NCI-H1092 (cell line): ENCODE measurements at places on chromosomes 1 and 21.

- DNase-seq: no peak
These were observed 41.8 kb downstream of the SELENOF start for GRCh38 chr1:86872086-86872485.

DNA sequence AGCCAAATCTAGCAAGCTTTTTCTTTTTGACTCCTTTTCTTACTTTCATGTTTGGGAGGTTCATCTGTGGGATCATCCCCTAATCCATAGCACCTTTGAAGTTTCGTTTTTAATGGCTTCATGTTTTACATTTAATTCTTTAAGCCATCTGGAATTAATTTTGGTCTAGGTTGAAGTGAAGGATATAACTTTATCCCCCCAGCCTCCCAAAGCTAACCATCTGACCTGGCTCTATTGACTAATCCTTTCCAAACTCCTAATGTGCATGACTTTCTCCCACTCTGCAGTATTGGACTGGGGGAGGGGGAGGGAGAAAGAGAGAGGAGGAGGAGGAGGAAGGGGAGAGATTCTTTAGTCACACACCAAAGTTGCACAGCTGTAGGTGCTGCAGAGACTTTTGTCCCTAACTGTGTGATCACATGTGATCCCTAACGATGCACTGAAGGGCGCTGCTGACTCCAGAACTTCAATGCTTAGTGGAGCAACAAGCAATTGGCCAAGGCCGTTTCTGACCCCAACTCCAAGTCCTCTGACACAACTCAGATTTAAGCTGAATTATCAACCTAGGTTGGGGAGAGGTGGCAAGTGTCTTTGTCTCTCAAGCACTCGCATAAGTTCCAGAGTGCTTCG lies 191.6 kb downstream of the HUNK start:
- no peak for DNase-seq

DNA sequence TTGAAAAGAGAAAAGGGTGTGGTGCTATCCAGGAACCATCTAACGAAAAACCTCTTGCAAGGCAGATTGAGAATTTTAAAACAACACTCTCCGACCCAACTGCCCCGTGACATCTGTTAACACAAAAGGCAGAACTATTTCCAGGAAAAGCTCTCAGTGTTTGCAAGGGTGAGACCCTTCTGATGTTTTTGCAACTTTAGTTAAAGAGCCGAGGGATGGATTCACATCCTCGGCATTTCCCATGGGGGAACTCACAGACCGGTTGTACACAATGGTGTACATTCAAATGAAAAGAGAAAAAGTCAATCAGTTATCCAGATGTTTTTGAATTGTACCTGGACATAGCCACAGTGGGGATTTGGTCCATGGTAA lies 120.0 kb downstream of the NGF start:
- DNase-seq: no peak

DNA sequence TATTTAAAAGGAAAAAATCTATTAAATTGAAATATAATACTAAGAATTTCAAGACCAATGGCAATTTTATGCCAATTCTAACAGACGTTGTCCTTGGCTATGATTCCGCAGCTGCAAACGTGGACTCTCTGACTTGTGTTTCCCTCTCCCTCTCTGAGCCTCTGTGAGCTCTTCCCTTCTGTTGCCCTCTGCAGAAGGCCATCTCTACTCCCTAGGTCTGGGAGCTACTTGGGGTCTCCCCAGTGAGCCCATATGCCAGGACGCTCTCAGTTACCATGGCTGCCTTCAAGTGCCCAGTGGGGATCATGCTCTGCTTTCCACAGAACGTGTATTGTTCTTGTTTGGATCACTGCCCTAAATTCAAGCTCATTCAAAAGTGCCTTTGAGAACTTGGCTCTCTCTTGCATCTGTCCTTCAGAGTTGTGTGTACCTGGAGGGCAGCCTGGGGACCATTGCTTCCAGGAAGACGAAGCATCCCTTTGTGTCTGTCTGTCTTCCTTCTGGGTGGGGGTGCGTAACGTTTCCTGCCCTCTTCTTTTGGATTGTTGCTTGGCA lies 97.5 kb upstream of the TSPAN2 start:
- peak; percentile 41 for DNase-seq

GRCh38 chr1:241972703-241973369 lies 15.3 kb downstream of the BECN2 start:
- DNase-seq: no peak

- DNase-seq: no peak
These were observed 50.1 kb downstream of the COQ8A start for GRCh38 chr1:226990133-226990716.

- no peak for DNase-seq
These were observed at the start of gene SH2D2A for GRCh38 chr1:156816561-156817328. TSS of gene SH2D2A (minus strand) at chr1:156816848. CDS start at chr1:156816708, 140 bp downstream.

DNA sequence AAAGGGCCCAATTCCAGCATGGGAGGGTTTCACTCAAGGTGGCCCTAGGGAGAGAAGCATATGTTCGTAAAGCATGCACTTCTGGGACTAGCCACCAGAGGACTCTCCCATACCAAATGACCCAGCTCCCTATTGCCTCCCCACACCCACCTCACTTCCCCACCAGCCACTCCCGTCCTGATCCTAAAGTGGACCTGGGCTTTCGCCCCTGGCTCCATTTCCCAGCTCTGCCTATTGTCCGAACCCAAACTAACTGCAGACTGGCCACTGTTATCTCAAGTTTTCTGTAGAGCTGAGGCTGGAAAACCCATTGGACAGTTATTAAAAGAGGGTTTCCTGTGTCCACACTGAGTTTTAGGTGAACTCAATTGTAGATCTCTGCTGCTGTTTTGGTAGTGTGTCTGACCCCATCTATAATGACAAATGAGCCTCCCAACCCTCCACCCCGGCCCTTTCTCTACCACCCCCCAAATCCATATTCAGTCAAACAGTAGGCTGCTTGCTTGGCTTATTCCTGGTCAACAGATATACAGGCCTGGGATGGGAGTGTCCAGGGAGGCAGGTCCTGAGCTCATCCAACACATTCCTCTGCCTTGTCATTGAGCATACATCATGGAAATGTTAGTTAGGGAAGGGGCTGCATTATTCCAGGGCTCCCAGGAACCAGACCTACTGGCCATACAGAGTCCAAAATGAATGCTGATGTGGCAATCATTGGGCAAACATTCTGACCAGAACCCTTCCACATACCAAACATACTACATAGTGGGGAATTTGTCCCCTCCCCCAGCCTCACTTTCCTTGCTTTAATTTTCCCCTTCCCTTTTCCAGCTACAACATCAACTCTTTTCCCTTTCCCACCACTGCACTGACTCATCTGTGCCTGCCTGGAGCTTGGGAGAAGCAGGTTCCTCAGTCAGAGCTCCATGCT lies 59.2 kb downstream of the ABCA4 start:
- peak; percentile 32 for DNase-seq
